Stimulated activated CD8-positive, alpha-beta memory T cell treated with anti-CD3 and anti-CD28 coated beads, Interleukin-15, amount 100 ng/mL, for 1 hour (primary cell): ENCODE measurements at places on chromosomes 5 and 9.

GRCh38 chr9:12784461-12785259 lies 9.8 kb downstream of the LURAP1L start:
- no peak for DNase-seq

GRCh38 chr5:87210743-87211142 lies 56.9 kb upstream of the RASA1 start:
- no peak for DNase-seq

- DNase-seq: no peak
Measured at GRCh38 chr5:149372076-149372795, 6.9 kb downstream of the IL17B start.

DNA sequence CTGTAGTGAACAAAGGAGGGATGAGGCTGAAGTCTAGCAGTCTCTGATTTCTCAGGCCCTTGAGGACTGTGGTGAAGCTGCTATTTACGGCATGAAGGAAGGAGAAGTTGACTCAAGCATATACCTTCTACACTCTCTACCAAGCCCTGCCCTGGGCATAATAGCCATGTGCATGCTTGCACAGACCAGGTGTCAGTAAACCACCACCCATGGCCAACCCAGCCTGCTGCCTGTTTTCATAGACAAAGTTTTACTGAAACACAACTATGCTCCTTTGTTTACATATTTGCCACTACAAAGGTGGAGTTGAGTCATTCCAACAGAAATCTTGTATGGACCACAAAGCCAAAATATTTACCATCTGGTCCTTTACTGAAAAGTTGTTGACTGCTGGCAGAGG lies 126.9 kb downstream of the PAPPA start:
- DNase-seq: no peak

DNA sequence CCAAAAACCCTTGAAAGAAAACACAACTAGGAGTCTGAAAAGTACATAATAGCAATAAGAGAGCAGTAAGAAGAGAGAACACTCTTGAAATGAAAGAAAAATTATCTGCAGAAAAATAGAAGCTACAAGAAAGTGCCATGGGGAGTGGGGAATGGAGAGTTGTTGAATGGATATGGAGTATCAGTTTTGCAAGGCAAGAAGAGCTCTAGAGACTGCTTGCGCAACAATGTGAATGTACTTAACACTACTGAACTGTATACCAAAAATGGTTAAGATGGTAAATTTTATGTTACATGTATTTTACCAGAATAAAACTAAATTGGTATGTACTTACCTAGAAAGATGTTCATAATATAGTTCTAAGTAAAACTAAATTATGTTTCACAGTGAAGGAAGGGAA lies 54.8 kb upstream of the RASGRF2 start:
- no peak for DNase-seq

DNA sequence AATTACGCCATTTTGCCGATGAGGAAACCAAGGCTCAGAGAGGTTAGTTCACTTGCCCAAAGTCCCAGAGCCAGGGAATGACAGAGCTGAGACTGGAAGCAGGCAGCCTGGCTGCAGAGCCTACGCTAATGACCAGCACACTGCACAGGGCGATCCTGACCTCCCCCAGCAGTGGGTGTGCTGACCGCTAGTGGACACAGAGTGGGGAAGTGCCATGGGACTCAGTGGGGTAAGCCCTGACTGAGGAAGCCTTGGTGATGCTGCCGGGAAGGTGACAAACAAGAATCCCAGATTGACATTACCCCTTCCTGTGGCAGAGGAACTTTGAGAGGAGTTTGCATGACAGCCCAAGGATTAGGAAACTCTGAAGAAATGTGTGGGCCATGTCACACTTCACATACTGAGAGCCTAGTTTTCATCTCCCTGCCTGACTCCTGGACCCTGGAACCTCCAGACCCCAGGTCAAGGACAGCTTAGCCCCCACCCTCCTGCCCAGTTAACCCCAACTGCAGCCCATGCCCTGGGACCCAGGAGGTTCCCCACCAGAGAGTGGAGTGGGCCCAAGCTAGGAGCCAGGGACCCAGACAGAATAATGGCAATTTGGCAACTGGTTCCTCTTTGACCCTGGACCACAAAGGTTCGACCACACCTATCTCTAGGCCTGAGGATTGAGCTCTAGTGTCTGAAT lies 19.7 kb upstream of the CSF1R start:
- no peak for DNase-seq

GRCh38 chr9:121399883-121400607 lies 30.0 kb upstream of the STOM start:
- no peak for DNase-seq

GRCh38 chr5:137370096-137371071 lies 128.7 kb downstream of the SPOCK1 start:
- DNase-seq: no peak

- DNase-seq: no peak
Measured at GRCh38 chr5:115257981-115258380, 4.7 kb downstream of the PGGT1B start.

GRCh38 chr9:83336706-83337105 lies 201.5 kb downstream of the FRMD3 start:
- DNase-seq: no peak

DNA sequence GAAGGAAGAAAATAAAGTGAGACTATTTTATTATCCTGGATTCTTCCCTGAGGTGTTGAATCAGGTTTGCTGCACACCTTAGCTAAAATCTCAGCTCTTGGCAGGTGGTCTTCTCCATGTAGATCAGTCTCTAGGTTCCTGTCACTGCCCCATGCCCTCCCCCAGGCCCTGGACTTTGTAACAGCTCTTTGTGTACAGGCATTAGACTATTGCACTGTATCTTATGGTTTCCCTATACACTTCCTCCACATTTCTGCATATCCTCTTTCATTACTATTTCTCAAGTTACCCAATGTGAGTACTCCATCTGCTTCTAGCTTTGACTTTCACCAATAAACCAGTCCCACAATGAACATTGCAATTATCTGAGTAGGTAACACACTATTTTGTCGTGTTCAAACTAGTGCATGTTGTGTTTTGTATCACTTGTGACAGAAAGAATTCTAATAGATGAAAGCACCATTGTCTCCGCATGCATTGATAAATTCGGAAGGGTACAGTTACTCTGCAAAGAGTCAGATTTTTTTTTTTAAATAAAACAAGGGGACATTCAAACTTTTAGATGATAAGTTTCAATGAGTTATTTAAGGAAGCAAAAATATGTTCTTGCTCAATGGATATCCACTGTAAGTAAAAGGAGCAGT lies 1348.7 kb upstream of the C9orf72 start:
- DNase-seq: no peak
